Choroid plexus epithelial cell (primary cell): ENCODE measurements at places on chromosomes 12 and 14.

- no peak for DNase-seq
Measured at GRCh38 chr12:74891083-74891668, 318.5 kb downstream of the KCNC2 start.

DNA sequence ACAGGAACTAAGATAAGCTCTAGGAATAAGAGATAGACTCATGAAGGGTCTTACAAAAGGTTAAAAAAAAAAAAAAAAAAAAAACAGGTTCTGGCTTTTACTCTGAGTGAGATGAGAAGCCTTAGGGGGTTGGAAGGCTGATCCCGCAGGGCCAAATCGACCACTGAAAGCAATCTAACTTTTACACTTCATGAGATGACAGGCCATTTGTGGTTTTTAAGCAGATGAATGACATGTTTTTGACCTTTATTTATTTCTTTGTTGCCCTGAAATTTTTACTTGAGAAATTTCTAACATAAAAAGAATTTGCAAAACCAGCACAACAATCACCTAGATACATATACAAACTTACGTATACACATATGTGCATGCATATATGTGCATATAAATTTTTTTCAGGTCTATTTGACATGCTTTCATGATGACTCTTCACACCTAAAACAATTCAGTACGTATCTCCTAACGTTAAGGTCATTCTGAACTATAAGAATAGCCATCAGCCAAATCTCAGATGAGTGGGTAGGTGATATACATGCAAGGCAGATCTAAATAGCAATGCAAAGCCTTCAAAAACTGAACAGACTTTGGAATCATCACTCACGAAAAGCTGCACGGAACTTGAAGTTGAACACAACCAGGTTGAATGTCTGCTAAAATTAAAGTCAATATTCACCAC lies 87.0 kb downstream of the R3HDM2 start:
- DNase-seq: no peak

DNA sequence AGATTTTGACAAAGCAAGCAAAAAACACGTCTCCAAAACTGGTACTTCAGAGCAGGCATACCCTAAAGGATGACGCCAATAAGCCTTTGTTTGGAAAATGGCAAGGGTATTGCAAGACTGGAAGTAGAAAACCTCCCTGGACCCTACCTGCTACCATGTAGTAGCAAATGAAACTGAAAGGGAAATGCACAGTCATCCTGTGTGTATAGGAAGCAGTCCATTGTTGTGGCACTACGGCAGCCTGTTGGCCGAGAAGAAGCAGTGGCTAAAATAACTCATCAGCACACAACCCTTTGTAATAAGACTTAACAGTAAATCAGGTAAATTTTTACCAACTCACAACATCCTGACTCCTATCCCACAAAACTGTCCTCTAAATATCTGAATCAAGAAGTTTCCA lies 386.4 kb downstream of the RGS6 start:
- no peak for DNase-seq

GRCh38 chr14:102853648-102854047 lies 68.8 kb upstream of the AMN start:
- no peak for DNase-seq

GRCh38 chr14:63413009-63413408 lies 94.3 kb upstream of the GPHB5 start:
- DNase-seq: peak; percentile 39

GRCh38 chr12:64205542-64205941 lies 16.6 kb downstream of the KICS2 start:
- no peak for DNase-seq

DNA sequence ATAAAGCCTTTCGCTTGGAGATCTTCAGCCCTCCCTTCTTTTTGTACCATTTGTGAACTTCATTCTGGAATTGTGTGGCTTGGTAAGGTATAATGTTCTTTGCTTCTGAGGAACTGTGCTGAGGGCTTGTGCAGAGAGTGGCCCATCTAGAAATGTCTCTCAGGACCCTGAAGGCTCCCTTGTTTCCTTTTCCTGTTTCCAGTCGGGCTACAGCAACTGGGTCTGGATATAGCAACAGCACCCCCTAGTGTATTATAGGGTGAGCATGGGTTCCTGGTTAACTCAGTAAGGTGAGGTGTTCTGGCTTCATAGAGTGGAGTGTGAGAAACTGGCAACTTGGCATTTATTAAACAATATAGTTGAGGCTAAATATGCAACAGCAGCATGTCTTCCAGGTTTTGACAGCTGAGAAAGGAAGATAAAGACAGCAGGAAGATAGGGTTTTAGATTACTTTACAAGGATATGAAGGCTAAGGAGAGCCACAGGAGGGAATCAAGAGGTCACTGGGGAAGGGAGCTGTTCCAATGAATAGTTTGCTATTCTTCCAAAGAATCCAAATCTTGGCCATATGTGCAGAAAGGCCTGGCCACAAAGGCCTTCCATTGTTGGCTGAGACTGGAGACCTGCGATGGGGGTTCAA lies 49.1 kb upstream of the RNU6-8 start:
- DNase-seq: peak; percentile 93

DNA sequence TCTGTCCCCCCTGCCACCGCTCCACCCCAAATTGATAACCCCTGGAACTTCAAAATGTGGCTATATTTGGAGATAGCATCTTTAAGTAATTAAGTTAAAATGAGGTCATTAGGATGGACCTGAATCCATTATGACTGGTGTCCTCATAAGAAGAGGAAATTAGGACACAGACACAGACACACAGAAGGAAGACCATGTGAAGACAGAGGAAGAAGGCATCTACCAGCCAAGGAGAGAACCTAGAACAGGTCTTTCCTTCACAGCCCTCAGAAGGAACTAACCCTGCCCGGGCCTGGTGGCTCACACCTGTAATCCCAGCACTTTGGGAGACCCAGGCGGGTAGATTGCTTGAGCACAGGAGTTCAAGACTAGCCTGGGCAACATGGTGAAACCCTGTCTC lies 3.6 kb upstream of the HRK start:
- DNase-seq: no peak

- no peak for DNase-seq
Measured at GRCh38 chr12:42097971-42098370, 46.7 kb downstream of the GXYLT1 start.

GRCh38 chr14:70391493-70392391 lies 25.1 kb downstream of the SYNJ2BP start:
- no peak for DNase-seq

GRCh38 chr12:101407049-101407435 lies 530 bp downstream of the ARL1 start:
- peak; percentile 54 for DNase-seq

DNA sequence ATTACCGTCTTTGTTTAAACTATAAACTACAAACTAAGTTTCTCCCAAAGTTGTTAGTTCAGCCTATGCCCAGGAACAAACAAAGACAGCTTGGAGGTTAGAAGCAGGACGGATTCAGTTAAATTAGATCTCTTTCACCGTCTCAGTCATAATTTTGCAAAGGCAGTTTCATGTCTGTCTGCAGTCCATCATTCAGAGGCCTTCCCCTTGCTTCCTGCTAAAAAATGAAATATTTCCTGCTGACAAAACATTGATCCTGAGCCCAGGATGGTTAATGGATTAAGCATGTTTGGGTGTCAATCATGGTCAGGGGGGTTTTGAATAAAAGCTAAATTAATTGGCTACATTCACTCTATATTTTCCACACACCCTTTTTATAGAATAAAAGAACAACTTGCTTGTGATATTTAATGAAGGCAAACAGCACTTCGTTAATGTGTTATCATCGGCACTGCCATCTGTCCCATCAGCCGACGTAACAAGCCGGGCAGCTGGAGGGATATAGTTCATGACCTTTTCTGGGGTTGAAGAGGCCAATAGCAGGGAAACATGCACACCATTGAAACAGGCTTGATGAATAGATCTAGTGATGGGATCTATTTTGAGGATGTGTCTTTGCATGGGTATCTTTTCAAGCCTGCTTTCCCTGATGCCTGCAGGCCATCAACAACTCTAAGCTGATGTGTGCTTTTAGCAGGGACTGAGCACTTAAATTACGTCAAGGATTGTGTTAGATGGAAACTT lies 521.3 kb upstream of the TMEM132C start:
- no peak for DNase-seq

GRCh38 chr14:34078117-34078743 lies 127.4 kb upstream of the EGLN3 start:
- peak; percentile 64 for DNase-seq

- DNase-seq: no peak
Measured at GRCh38 chr14:55713486-55713885, 133.5 kb downstream of the KTN1 start.

GRCh38 chr14:103871596-103872480 lies 24.5 kb upstream of the PPP1R13B start:
- DNase-seq: no peak

DNA sequence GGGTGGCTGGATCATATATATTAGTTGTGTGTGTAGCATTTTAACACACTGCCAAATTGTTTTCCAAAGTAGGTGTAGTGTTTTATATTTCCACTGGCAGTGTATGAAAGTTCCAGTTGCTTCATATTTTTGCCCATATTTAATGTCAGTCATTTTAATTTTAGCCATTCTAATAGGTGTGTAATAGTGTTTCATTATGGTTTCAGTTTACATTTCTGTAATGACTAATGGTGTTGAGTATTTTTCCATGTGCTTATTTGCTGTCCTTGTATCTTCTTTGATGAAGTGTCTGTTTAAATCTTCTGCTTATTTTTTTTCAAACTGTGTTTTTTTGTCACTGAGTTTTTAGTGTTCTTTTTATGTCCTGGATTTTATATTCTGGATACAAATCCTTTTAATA lies 8.7 kb downstream of the TBC1D15 start:
- DNase-seq: no peak

- peak; percentile 58 for DNase-seq
Measured at GRCh38 chr12:62977418-62977817, 42.5 kb upstream of the PPM1H start.

GRCh38 chr14:90922141-90922540 lies 105.9 kb upstream of the TTC7B start:
- DNase-seq: no peak

DNA sequence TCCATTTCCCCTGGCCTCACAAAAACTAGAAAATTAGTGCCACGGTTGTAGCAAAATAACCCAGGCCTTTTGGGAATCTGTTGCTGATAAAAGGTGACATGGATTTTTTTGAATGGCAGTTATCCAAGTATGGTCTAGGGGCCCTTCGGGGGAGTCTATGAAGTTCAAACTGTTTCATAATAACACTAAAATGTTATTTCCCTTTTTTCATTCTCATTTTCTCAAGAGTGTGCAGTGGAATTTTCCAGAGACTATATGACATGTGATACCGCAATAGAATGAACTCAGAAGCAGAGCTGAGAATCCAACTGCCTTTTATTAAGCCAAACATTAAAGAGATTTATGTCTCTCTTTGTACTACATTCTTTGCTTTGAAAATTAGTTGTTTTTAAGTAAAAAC lies 26.9 kb downstream of the GSTZ1 start:
- DNase-seq: peak; percentile 28

- DNase-seq: no peak
Measured at GRCh38 chr12:43100231-43100630, 451.8 kb downstream of the ADAMTS20 start.

- no peak for DNase-seq
Measured at GRCh38 chr14:85317491-85318021, 212.4 kb upstream of the FLRT2 start.

GRCh38 chr14:56211084-56211483 lies 92.9 kb downstream of the PELI2 start:
- no peak for DNase-seq

GRCh38 chr14:37083599-37083998 lies 88.8 kb downstream of the SLC25A21 start:
- no peak for DNase-seq

DNA sequence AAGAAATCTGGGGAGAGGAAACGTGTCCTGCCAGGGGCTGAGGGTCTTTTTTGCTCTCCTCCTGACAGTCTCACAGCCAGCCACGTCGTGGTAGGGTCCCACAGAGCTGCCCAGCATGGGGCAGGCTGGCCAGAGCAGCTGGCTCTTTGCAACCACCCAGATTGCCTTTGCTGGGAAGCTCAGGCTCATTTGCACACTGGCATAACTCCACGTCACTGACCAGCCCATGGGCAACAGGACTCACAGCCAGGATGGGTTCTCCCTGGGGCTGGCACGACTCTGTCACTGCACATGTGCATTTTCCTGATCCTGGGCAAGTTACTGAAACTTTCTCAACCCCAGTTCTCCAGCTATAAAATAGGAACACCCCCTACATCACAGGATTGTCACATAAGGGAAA lies 242.2 kb downstream of the DPF3 start:
- DNase-seq: no peak

- DNase-seq: no peak
Measured at GRCh38 chr14:92647797-92648279, 100.6 kb downstream of the LGMN start.

DNA sequence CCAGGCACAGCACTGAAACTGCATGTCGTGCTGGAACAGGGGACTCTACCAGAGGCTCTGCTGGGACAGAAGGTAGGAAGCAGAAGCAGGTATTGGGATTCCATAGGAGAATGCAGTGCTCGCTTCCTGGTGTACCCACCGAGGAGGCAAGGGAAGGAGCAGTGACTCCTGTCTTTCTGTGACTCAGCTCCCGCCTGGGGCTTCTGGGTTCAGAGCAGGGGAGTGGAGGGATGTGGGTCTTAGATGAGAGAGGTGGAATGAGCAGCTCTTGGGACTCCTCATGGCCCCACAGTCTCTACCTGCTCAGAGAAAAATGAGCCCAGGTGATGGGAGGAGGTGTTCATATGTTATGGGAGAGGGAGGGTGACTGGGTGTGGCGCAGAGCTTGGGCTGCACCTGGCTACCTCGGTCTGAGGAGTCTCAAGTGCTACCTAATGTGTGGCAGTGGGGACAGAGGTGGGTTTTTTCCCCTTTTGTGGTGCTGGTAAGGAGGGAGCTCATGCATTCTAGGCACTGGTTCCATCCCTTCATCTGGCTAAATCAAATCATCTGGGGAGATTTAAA lies 26.3 kb downstream of the WNT5B start:
- no peak for DNase-seq

GRCh38 chr14:94100847-94101246 lies 9.7 kb upstream of the IFI27 start:
- DNase-seq: peak; percentile 71

GRCh38 chr12:53568809-53569557 lies 57.2 kb downstream of the ATF7 start:
- peak; percentile 83 for DNase-seq

DNA sequence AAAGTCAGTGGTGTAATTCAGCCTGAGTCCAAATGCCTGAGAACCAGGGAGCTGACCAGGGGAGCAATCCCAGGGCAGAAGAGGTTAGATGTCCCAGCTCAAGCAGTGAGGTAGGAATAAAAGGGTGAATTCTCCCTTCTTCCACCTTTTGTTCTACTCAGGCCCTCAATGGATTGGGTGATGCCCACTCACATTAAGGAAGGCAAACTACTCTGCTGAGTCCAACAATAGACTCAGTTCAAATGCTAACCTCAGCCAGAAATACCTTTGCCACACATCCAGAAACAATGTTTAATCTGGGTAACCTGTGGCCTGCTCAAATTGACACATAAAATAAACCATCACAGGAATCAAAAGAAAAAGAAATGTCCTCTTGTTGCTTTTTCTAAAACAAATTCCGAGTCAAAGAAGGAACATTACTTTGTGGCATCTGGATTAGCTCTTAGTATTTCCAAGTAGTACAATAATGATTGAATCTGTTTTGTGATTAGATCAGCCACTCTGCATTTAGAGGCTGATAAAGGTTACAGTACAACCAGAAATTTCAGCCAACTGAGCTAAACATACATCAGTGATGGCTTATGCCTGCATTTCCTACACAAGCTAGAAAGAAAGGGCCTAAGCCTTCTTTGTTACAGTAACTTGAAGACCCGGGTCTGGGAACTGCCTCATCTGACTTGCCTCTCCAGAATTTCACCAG lies 43.6 kb upstream of the TRIM9 start:
- DNase-seq: no peak
